ENCODE measurements at places on chromosomes 2 and 18.

GRCh38 chr2:174781298-174781697 is 17.0 kb upstream of the CHRNA1 start:
- DNase-seq, result no peak

- no peak for DNase-seq
Measured at GRCh38 chr2:236671896-236672562, 102.4 kb downstream of the ACKR3 start.

DNA sequence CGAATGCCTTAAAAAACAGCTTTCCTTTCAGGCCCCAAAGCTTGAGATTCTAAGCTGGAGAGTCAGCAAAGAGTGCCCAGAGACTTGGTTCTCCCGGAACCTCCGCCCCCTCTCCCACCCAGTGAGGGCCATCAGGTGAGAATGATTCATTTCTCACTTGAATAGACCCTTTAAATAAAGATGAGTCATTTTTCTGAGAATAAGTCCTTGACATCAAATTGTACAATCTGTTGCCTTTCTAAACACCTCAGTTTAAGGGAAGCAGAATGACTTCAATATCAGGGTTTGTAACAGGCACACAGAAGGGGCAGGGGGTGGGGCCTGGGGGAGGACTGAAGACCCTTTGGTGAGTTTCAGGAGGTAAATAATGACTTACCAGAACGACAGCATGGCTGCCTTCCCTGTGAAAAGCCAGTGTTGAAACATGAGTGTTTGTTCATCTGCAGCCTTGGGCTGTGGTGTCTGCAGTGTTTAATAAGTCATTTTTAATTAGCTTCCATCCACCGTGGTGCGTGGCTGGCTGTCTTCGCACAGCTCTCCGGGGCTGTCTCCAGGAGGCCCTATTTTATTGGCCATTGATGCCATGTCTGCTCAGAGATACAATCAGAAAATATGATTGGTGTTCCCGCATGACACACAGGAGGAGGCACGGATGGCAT is 134.9 kb upstream of the ZNF236 start:
- peak; percentile 69 for DNase-seq

GRCh38 chr18:72542342-72542741 is 1.8 kb downstream of the CBLN2 start:
- DNase-seq, result no peak

GRCh38 chr2:158822193-158822592 is 27.1 kb downstream of the DAPL1 start:
- DNase-seq, result no peak

Data from retinal pigment epithelial cell (primary cell).